ENCODE measurements at places on chromosomes 7 and 10.

DNA sequence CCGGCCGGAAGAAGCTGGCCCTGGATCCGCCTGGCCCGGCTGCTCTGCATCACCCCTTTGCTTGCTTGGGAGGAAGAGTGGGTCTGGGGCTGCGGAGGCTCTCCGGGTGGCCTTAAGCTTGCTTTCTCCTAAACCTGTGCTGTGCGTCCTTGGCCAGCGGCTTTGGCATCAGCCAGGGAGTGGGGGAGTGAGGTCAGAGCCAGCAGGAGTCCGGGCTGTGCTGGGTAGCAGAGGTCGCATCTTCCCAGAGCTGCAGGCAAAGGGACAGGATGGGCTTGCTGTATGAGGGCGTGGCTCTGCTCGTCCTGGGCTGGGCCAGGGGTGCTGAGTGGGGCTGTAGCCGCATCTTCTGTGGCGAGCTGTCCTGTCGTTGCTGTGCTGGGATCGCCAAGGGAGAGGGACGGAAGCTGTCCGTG is 21.1 kb downstream of the BNIP3 start:
- DNase-seq = no peak

- peak; percentile 41 for DNase-seq
Observed at GRCh38 chr7:149310113-149310836, 48.3 kb downstream of the ZNF783 start.

- no peak for DNase-seq
Observed at GRCh38 chr10:21500578-21500910, 24.9 kb downstream of the SKIDA1 start.

DNA sequence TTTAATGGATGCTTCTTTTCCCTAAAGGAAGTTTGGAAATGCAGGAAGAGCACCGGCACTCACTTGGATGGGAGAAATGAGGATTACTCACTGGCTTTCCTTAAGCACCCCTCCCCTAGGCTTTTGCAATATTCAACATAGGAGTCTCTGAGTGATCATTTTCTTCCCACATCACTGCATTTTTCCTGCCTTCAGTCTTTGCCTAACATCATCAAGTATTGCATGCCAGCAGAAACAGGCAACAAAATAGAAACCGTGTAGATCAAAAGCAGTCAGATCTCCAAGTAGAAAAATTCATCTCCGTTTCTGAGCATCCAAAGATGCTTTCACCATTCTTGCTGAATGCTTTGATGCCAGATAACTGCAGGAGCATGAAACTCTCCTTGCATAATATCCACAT is 119.9 kb downstream of the ADCYAP1R1 start:
- DNase-seq = no peak

- peak; percentile 71 for DNase-seq
Observed at GRCh38 chr10:34181553-34182300, 633.4 kb downstream of the PARD3 start.

DNA sequence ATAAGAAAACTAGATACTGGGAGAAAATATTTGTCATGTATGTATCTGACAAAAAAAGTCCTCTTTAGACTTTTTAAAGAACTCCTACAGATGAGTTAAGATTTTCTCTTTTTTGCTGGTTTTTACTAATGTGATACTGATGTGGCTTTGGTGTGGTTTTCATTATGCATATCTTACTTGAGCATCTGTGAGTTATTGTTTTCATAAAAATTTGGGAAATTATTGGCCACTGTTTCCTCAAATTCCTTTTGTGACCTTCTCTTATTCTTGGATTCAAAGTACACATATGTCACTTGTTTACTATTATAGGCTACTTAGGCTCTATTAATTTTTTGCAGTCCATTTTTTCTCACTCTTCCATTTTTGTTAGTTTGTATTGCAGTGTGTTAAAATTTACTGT is 89.0 kb downstream of the PPP1R9A start:
- no peak for DNase-seq

GRCh38 chr7:148524479-148525224 is 65.9 kb upstream of the C7orf33 start:
- DNase-seq = no peak

GRCh38 chr10:96275685-96276418 is 4.5 kb upstream of the BLNK start:
- DNase-seq = no peak

DNA sequence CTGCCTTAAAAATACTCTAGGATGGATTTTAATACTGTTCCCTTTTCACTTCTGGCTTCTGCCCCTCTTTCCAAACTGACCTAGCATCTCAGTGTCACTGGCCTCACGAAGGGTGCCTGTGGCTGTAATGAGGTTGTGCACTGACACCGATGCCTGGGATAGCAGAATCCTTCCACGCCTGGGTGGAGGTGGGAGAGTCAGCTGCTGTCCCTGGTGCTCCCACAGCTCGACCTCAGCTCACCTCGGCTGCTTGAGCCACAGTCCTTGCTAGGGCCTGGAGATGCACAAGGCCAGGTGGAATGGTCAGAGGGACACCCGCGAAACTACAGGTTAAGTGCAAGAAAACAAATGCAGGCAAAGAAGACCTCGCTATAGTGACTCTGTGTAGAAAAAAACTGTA is 123.4 kb upstream of the ACBD5 start:
- DNase-seq = no peak

DNA sequence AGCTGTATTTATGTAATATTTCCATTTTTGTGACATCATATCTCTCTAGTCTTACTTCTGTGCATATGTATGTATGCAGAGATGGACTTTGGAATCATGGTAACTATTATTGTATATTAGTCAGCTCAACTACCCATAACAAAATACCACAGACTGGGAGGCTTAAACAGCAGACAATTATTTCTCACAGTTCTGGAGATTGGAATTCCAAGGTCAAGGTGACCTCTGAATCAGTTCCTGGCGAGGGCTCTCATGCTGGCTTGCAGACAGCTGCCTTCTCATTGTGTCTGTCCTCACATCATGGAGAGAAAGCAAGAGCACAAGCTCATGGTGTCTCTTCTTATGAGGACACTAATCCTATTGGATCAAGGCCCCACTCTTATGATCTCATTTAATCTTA is 79.1 kb downstream of the RAMP3 start:
- no peak for DNase-seq

GRCh38 chr7:31948029-31948428 is 122.2 kb downstream of the PDE1C start:
- no peak for DNase-seq

DNA sequence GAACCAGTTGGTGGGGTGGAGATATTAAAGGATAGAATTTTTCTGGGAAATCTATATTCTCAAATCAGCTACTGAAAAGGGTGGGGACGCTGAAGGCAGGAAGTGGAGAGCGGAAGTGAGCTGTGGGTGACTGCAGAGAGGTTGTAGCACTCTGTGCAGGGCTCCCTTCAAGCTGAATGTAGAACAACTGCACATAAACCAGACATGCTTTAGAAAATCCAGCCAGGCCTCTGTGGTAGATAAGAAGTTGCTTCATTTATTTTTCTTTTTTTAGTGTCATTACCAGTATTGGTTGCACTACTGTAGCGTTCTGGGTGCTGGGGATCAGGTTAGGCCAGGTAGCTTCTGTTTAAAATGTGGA is 127.8 kb downstream of the CELF2 start:
- no peak for DNase-seq

DNA sequence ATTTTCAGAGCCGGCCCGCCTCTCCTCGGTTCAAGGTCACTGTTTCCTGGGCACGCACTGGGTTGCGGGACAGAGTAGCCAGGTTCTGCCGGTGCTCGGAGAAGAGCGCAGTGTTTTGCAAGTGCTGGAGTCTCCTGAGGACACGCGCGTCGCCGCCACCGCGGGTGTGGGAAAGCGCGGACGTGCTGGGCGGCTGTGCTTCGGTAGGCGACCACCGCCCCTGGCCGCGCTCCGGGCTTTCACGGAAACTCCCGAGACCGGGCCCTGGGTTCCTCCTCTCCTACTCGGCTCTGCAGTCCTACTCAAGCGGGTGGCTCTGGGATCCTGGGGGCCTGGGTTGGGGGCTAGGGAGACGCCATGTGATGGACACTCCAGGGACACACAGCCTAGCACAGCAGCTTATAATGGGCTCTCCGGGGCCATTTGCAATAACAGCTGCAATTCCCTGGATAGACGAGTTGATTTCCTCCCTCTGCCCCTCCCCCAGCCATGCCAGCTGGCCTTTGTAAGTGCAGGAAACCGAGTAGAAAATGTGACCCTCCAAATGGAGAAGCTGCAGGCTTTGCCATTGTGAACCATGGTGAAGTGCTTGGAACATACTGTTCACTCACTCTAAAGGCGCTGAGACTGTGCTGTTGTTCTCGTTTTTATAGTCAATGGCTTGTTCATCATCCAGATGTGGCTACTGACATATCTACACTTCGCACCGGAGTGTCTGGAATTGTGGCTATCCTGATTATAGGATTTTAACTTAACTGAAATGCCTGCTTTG is 2.1 kb downstream of the FRAT1 start:
- no peak for DNase-seq

- no peak for DNase-seq
Observed at GRCh38 chr10:70722820-70723424, 50.6 kb downstream of the ADAMTS14 start.

GRCh38 chr7:140425718-140426117 is 21.9 kb downstream of the RAB19 start:
- no peak for DNase-seq

- no peak for DNase-seq
Observed at GRCh38 chr7:96530786-96531185, 178.9 kb downstream of the SEM1 start.

GRCh38 chr10:28219251-28219650 is 83.6 kb downstream of the MPP7 start:
- DNase-seq = no peak

GRCh38 chr10:116877391-116877790 is 28.1 kb downstream of the ENO4 start:
- no peak for DNase-seq

- no peak for DNase-seq
Observed at GRCh38 chr7:82211333-82211732, 232.2 kb downstream of the CACNA2D1 start.

DNA sequence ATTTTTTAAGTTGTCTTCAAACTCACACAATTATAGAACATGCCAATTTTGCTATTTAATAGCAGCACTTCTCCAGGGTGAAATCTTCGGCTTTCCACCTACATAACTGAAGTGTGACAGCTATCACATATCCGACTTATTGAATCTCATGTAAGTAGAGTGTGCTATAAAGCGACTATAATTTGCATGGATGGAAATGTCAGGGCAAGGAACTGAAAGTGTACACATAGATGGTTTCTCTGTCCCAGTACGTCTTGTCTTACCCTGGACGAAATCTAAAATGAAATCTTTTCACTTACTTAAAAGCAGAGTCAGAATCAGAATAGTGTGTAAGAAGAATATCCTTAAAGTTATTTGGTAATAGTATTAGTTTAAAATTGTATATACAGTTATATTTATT is 132.3 kb downstream of the THSD7A start:
- DNase-seq = no peak

DNA sequence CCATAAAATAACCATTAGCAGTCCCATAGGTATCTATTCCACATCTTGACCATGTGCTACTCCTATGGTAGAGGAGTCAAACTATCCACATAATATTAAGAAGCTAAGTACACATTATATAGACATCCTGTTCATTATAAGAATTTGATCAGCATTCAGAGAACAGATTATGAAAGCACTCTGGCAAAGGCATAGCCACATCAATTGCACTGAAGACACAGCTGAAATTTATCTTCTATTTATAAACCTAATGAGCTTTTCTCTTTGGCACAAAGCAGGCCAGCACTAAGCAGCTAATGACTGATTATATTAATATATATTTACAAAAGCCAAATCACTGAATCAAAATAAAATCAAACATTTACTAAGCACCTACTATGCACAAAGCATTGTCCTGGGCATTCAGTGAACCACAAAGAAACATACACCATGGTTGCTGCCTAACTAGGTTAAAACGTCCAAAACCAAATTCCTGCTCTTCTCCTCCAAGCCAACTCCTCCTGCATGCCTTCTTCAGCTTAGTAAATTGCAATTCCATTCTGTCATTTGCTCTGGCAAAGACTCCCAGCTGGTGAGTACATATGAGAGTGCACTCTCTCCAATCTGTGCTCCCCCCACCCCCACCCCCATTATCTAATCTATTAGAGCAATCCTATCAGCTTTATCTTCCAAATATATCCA is 122.6 kb upstream of the ASAH2 start:
- DNase-seq = no peak

GRCh38 chr10:80871083-80871482 is 333.4 kb downstream of the SH2D4B start:
- no peak for DNase-seq

GRCh38 chr7:142401951-142402350 is 144.1 kb upstream of the PRSS58 start:
- DNase-seq = no peak

- DNase-seq = peak; percentile 2
Observed at GRCh38 chr10:30114881-30115625, 55.7 kb upstream of the JCAD start.

- DNase-seq = no peak
Observed at GRCh38 chr10:75544993-75545706, 113.7 kb downstream of the LRMDA start.

DNA sequence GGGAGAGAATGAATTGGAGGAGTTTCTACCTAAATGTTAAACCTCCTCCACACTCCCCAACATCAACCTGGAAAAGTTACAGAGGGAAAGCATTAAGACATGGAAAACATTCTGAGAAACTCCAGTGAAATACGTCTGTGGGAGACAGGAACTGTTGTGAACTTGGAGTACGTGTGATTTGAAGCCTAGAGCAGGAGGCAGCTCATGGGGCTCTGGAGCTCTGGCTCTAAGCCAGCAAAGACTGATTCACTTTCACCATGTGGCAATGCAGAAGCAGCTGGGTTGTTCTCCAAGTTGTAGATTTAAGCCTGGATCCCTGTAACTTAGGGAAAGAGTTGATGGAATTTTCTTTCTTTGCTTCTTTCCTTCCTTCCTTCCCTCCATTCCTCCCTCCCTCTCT is 503.2 kb downstream of the NRG3 start:
- DNase-seq = no peak

GRCh38 chr10:14585287-14586193 is 189.2 kb downstream of the FAM107B start:
- no peak for DNase-seq

DNA sequence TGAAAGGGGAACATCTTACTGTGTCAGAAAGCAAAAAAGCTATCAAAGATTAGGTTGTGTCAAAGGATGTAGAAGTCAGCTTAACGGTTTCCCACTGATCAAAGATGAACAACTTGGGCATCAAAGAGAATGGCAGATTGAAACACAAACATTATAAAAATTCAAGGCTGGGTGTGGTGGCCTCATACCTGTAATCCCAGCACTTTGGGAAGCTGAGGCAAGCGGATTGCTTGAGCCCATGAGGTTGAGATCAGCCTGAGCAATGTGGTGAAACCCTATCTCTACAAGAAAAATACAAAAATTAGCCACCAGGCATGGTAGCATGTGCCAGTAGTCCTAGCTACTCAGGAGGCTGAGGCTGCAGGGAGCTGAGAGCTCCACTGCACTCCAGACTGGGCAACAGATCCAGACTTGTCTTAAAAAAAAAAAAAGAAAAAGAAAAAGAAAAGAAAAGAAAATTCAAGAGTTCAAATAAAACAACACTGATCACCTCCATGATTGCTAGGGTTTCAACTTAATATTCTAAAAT is 34.5 kb downstream of the RTKN2 start:
- DNase-seq = no peak

Data from SK-N-DZ (cell line).